Motor neuron (in vitro differentiated cells): ENCODE measurements at places on chromosomes 13 and 19. TPM values are rescaled to one million over a fixed set of nuclear protein-coding genes. Genes with fewer than 3 reads are reported as not detected.
A peak's percentile ranks its signal among the peaks of the same experiment; 100 is the strongest.

DNA sequence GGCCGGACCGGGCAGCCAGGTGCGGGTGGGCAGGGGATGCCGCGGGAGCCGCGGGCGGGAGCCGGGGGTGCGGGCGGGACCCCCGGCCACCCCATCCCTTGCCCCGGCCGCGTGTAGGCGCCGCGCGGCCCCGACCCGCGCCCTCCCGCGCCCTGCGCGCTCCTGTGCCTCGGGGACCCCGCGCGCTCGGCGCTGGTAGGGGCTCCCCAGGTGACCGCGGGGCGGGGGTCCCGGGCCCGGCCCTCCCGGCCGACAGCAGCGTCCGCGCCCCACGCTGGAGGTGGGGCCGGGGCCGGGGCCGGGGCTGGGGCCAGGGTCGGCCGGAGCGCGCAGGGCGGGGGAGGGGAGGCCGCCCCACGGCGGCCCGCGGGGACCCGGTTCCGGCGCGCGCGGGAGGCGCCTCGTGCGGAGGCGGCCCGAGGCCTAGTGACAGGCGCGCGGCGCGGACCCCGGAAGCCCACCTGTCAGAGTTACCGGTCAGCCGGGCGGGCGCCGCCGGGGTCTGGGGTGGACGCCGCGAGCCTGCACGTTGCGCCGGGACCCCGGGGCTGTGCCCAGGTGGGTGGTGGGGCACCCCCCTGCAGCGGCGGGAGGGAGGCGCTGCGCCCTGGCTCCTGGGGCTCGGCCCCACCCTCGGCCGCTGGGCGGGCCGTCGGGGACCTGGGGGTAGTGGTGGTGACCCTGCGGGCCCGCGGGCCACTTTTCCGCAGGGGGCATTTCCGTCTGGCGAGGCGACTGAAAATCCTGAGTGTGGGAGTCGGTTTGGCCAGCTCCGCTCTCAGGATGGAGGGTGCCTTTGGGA lies 518 bp downstream of the TFDP1 start:
- ATAC-seq: no peak

GRCh38 chr13:51613535-51613934 lies 29.3 kb downstream of the WDFY2 start:
- ATAC-seq: no peak

- no peak for ATAC-seq
Measured at GRCh38 chr13:27973291-27973690, 4.2 kb upstream of the CDX2 start.

- peak; percentile 18 for ATAC-seq
Measured at GRCh38 chr13:41061914-41062837, 867 bp downstream of the WBP4 start.

DNA sequence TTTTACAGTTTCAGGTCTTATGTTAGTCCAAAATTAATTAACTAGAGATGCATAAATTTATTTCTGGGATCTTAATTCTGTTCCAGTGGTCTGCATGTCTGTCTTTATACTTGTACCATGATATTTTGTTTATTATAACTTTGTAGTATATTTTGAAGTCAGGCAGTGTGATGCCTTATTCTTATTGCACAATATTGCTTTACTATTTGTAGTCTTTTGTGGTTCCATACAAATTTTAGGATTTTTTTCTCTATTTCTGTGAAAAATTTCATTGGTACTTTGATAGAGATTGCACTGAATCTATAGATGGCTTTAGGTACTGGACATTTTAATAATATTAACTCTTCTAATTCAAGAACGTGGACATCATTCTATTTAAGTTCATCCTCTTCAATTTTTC lies 304.0 kb downstream of the GPC5 start:
- no peak for ATAC-seq

GRCh38 chr19:35223862-35224505 lies 4.6 kb downstream of the FAM187B start:
- ATAC-seq: peak; percentile 92

- ATAC-seq: peak; percentile 76
Measured at GRCh38 chr13:30731361-30732045, 3.8 kb upstream of the ALOX5AP start.

DNA sequence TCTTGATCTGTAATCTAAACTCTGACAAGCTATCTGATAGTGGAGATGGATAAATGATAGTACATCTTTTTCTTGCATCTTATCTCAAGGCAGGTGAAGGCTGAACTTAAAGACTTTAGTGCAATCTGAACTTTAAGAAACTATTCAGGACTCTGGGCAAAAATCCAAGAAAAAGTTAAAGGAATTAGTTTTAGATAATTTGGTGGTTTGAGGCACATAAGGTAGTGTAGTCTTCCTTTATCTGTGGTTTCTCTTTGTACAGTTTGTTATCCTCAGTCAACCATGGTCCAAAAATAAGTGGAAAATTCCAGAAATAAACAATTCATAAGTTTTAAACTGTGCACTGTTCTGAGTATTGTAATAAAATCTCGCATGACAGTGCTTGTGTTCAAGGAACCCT lies 172.9 kb downstream of the UGGT2 start:
- no peak for ATAC-seq

GRCh38 chr13:83183439-83184149 lies 698.7 kb downstream of the SLITRK1 start:
- ATAC-seq: no peak

DNA sequence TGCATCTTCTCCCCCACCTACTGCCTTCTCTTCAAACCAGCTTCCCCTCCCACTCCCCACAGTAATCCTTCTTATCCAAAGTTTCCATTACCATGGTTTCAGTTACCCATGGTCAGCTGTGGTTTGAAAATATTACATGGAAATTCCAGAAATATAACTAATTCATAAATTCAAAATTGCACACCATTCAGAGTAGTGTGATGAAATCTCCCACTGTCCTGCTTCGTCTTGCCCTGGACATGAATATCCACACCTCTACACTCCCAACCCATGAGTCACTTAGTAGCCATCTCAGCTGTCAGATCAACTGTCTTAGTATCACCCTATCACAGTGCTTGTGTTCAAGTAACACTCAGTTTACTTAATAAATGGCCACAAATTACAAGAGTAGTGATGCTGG lies 3.8 kb upstream of the KCTD12 start:
- ATAC-seq: peak; percentile 12

GRCh38 chr19:41295499-41295898 lies 14.5 kb upstream of the CCDC97 start:
- peak; percentile 13 for ATAC-seq

DNA sequence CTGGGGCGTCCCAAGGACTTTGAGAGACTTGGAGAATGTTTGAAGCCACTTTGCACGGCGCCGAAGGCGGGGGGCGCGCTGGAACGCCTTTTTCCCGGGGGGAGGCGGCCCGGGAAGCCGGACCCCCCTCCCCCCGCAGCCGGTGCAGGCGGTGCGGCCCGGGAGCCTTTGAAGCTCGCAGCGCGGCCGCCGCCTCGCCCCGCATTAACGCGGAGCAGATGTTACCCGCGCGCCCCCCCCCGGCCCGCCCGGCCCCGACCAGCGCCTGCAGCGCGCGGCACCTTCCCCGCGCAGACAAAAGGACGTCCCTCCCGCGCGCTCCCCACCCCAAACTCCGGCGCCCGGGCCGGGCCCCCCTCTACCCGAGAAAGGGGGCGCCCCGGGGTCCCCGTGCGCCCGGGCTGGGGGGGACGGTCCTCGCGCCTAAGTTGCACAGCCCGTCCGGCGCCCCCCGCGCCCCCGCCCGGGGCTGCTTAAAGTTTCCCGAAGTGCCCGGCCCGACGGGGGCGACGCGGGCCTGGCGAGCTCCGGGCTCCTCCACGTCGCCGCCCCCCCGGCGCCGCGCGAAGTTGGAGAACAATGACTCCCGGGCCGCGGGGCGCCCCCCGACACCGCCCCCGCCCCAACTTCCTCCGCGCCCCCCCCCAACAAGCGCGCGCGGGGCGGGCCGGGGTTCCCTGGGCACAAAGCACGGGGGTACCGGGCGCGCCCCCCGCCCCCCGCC lies 685 bp downstream of the TCF3 start:
- ATAC-seq: peak; percentile 3

GRCh38 chr19:6242677-6243076 lies 37.1 kb downstream of the MLLT1 start:
- ATAC-seq: no peak

GRCh38 chr19:39823686-39824085 lies 10.3 kb downstream of the DYRK1B start:
- no peak for ATAC-seq

DNA sequence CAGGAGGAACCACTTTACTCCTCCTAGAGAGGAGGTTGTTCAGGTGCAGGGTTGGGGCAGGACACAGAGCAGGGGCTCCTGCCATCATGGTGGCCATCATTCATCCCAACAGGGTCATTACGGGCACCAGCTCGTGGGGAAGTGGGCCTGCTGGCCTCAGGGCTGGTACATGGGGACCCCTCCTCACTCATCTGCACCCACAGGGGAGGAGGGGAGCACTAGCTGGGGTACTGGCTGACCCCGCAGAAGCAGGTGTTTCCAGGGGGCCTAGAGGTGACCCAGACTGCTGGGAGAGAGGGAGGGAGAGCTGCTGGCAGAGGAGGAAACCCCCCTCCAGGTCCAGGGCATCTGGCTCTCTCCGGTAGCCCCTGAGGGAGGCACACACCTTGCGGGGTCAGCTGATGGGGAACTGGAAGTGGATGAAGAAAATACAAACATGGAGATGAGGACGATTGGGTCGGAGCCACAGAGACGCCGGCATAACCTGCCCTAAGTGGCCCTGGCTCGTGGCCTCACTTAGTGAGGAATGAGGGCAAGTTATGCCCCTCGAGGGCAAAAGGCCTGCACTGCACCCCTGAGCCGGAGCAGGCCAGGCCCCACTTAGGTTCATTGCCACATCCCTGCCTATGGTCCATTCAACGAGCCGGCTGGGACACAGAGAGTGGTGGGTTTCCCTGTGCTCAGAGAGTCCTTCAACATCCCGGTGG lies 76.2 kb downstream of the SOX1 start:
- no peak for ATAC-seq

- ATAC-seq: no peak
Measured at GRCh38 chr13:89382981-89383380, 1711.8 kb downstream of the SLITRK5 start.

DNA sequence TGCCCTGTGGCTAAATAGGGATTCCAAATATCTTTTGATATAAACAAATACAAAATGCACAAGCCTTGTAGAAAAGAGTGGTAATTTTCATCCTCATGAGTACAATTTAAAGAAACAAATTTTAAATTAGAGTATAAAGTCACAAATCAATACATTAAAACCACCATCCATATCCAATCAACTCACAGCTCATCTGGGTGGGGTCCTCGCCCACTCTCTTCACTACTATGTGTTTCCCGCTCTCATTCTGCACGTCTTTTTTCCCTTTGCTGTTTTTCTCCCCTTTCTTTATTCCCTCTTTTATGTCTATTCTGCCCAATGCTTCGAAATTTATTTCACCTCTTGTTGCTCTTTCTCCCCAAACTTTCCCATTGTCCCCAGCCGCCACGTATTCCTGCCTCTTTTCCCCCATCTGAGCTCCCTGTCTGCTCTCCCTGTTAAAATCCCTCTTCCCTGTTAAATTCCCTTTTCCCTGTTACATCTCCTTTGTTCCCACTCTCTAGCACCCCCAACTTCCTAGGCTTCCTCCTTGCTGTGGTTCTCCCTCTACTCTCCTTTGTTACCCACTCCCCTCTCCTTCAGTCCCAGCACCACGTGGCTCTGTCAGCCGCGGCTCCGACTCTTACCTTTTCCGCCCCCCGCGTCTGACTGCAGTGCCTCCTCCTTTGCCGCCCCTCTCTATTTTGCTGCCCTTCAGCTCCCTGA lies 1.3 kb downstream of the ZNF616 start:
- ATAC-seq: peak; percentile 52

DNA sequence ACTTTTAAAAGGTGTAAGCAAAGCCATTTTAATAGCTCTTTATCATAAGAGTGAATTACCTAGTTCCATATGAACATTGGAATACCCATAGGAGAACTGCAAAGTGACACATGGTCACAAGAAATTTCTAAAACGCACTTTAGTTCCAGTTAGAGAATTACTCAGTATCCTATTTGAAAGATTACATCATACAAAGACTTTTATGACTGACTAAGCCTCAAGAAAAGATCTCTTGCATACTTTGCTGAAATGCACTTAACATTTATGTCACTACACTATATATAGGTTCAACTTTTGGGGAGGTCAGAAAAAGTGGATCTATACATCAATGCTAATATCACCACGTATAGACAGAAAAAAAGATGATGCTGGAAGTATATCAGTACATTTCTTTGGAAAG lies 7.1 kb downstream of the PCDH9 start:
- no peak for ATAC-seq

DNA sequence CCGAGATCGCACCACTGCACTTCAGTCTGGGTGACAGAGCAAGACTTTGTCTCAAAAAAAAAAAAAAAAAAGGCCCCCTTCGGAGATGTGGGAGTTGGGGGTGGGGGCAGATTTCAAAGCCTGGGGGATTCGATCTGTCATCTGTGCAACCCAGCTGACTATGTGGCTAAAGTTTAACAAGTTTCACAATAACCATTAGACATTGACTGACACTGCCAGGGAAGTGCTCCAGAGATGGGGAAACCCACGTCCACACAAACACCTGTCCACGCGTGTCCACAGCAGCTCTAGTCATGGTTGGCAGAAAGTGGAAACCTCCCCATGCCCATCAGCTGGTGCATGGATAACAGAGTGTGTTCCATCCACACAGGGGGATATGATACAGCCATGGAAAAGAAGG lies 37.6 kb upstream of the HOMER3 start:
- ATAC-seq: no peak

Gene ERICH4
- 0.21 TPM in 1 of 2 replicates, not detected in the other for total RNA-seq

Gene TEX29
- total RNA-seq: not detected in 2 replicates

Gene GDF15
- total RNA-seq: 53.1 and 66.2 TPM in 2 replicates

Gene ACP5
- total RNA-seq: 1.9 and 2.1 TPM in 2 replicates

Gene PGLYRP2
- total RNA-seq: not detected in 2 replicates

Gene PAF1
- total RNA-seq: 33.6 and 36.1 TPM in 2 replicates

Gene LHB
- 1.2 TPM in 1 of 2 replicates, not detected in the other for total RNA-seq

Gene ANO8
- 12.7 and 14.1 TPM in 2 replicates for total RNA-seq
